ENCODE measurements at places on chromosomes 1 and 21.

DNA sequence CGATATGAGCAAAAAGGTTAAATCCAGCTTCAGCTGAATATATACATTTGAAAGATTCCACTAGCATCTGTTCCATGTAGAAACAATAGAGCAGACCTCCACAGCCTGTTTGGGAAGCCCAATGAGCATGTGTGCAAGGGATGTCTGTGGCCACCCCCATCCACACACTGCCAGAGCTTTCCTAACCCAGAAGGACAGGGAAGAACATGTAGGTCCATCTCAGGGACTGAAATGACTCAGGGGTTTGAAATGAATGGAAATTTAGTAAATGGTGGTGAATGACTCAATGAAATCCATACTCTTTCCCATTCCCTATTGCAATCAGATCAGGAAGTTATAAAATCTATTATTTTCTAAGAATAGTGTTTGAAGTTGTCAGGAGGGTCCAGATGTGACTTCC is 397.2 kb downstream of the DUSP10 start:
- DNase-seq, result no peak

DNA sequence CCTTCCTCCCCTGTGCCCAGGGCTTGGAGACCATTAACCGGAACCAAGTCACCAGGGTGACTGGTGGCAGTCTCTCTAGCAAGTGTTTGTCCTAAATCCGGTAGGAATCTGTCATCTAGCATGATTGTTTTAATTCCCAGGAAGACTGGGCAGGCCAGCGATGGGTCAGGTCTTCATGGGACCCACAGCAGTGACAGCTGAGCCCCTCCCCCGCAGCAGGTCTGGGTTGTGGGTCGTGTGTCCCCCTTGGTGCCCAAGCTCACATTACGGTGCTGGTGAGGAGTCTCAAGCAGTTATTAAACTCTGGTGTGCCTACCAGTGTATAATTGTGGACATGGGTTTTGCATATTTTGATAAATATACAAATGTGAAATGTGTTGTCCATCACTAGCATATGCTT is 466.5 kb downstream of the MATN1 start:
- DNase-seq, result no peak

- no peak for DNase-seq
Observed at GRCh38 chr1:51498924-51499323, 20.1 kb downstream of the EPS15 start.

DNA sequence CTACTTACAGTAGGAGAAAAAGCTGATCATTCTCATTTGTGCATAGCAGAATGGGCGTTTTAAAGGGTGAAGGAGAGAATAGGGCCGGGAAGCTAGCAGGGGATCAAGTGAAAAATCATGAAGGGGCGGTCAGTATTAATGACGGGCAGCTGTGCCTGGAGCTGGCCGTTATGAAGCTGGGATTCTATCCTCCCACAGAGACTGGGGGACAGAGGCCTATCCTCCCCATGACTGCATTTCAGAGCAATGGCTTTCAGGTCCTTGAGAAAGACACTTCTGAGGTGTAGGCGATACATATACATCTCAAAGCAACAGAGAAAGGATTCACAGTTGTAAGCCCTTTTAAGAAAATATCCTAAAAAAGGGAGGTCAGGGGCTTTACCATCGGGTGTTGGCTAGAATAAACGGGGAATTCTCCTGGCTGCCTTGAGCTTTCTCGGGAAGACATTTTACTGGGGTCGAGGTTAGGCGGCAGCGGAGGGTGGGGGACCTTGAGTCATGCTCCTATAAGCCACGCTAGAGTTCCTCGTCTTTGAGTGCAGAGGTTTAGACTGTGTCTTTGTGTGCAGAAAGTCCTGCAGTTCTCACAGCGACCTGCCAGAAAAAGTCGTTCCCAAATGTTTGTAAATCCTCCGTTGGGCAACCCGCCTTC is 559 bp upstream of the MTARC2 start:
- no peak for DNase-seq

- DNase-seq, result no peak
Observed at GRCh38 chr1:4664606-4665005, 10.2 kb downstream of the AJAP1 start.

GRCh38 chr1:244796719-244797406 is 38.6 kb upstream of the COX20 start:
- peak; percentile 66 for DNase-seq

Data from WTC11 (cell line).